Upper lobe of left lung (tissue), 6 donors: ENCODE measurements at places on chromosomes 16 and 17. TPM values are rescaled to one million over a fixed set of nuclear protein-coding genes. Genes with fewer than 3 reads are reported as not detected.

DNA sequence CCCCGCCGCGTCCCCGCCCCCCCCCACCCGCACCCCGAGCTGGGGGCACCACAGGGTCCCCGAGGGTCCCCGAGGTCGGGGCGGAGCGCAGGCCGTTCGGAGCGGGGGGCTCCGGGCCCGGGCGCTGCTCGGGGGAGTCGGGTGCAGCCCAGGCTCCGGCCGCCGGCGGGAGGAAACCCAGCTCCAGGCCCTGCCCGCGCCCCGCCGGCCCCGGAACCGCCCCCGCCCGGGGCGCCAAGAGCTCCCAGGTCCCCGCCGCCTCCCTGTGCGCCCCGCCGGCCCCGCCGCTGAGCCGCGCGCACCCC is 33.2 kb upstream of the RPH3AL start:
- no peak for DNase-seq

Gene FBXO31
- total RNA-seq: 15.9 TPM

- DNase-seq: peak; percentile 8
These were observed 8.8 kb downstream of the TBX4 start for GRCh38 chr17:61460796-61461585.

Gene TBC1D10B
- 34.7 TPM for total RNA-seq

Gene TK2
- total RNA-seq: 38.1 TPM

Gene C16orf86
- 3.2 TPM for total RNA-seq

Gene RCVRN
- total RNA-seq: 0.10 TPM

Gene ERN1
- total RNA-seq: 44.4 TPM
